COR-L47 (cell line): ENCODE measurements at places on chromosomes 13 and 19.
A peak's percentile ranks its signal among the peaks of the same experiment; 100 is the strongest.

DNA sequence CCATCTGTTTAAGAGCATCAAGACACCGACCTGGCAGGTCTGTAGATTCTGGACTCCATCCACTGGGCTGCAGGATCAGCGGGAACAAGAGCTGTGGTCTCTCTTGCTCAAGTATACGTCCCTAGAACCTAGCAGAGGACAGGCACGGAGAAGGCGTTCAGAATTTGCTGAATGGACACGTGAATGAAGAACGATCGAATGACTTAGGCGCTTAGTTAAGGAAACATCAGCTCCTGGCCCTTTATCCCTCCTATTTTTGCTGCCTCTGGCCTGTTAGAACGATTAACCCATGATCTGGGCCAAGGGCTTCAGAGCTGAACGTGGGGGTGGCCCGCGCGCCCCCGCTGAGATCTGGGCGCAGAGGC, 953 bp downstream of the DZIP1 start:
- DNase-seq = no peak

- no peak for DNase-seq
Observed at GRCh38 chr19:6263735-6264444, 15.9 kb downstream of the MLLT1 start.

- DNase-seq = no peak
Observed at GRCh38 chr19:2084993-2085720, 11.0 kb downstream of the MOB3A start.

GRCh38 chr13:102380012-102380411, 21.8 kb downstream of the FGF14 start:
- no peak for DNase-seq

DNA sequence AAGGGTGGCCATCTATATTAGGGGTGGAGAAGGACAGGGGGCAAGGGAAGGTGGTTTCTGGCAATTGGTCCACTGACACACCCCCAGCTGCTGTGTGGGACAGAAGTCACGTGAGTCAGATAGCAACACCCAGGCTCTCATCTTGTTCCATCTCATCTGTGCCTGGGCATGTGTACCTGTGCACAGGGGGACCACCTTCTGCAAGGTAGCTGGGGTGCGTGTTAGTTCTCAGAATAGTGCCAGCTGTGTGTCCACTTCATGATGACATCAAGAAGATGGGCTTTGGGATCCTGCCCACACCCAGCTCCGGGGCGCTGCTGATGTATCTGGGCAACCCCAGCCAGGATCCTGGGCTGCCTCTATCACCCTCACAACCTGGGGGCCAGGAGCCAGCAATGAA, 38.6 kb downstream of the COL4A2 start:
- no peak for DNase-seq

DNA sequence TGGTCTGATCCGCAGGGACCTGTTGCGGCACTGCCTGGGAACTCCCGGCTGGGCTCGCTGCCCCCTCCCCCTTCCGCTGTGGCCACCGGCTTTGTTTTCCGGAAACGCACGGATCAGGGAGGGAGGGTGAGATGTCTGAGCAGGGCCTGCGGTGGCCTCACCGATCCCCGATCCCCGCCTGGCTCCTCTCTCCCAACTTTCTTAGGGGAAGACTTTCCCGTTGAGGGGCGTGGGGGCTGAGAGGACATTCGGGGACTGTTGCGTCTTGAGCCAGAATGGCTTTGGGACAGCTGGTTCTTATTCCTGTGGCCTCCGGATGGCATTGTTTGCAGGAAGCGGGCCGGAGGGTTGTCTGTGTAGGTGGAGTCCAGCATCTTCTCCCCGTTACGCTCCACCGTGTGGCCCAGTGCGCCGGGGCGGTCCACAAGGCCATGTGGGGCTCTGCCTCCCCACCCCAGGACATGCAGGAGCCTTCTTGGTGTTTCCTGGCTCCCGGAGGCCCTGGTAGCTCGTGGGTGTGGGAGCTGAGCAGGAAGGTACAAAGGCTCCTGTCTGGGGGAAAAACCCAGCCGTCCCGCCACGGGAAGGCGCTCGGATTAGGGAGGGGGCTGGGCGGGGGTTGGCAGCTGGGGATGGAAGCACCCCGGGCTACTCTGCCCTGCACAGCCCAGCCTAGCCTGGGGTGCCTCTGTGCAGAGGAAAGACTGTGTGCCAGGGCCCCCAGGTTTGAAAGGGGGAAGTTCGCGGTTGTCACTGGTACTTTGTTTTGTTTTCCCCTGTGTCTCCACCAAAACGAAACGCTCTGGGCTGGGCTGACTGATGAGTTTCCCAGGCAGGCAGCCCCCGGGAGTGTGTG, 1.3 kb downstream of the CSNK1G2 start:
- DNase-seq = peak; percentile 43

- DNase-seq = no peak
Observed at GRCh38 chr19:4093643-4094175, 27.0 kb upstream of the ZBTB7A start.

- peak; percentile 31 for DNase-seq
Observed at GRCh38 chr13:71721104-71721503, 145.9 kb downstream of the DACH1 start.

DNA sequence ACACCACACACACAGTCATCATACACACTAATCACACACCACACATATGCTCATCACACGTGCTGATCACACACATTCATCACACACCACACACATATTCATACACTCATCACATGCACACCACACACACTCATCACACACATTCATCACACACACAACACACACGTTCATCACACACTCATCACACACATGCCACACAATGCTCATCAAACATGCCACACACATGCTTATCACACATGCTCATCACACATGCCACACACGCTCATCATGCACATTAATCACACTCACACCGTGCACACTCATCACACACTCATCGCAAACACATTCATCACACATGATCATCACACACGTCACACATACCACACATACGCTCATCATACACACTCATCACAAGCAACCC, 47.5 kb downstream of the C1QTNF9 start:
- no peak for DNase-seq

DNA sequence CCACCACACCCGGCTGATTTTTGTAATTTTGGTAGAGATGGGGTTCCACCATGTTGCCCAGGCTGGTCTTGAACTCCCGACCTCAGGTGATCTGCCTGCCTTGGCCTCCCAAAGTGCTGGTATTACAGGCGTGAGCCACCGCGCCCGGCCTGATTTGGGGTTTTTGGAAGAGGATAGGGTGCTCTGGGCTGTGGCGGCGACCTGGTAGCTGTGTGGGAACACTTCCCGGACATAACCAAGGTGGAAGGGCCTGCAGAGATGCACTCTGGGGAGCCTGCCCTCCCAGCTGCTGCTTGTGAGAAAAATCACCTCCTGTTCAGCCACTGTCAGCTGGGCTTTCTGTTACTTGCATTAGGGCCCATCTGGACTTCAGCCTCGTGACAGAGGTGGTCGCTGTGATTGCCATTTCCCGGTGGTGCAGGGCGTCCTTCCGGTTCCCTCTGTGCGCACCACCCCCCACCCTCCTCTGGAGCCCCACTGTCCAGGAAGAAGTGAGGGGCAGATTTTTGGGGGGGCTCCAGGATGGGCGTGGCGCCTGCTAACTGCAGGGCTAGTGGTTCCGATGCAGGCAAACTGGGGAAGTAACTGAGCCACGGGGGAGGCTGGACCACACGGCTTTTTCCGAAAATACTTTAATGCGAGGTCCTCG, 7.5 kb downstream of the IL4I1 start:
- DNase-seq = no peak

GRCh38 chr19:15161028-15161984, 39.5 kb downstream of the NOTCH3 start:
- DNase-seq = peak; percentile 39

- no peak for DNase-seq
Observed at GRCh38 chr19:347946-348861, 3.6 kb upstream of the MIER2 start.

GRCh38 chr19:17429641-17430113, 9.8 kb downstream of the MVB12A start:
- no peak for DNase-seq

GRCh38 chr19:47766670-47767069, 11.8 kb upstream of the SELENOW start:
- no peak for DNase-seq

- peak; percentile 8 for DNase-seq
Observed at GRCh38 chr13:23159760-23160637, 20.8 kb upstream of the SGCG start.

DNA sequence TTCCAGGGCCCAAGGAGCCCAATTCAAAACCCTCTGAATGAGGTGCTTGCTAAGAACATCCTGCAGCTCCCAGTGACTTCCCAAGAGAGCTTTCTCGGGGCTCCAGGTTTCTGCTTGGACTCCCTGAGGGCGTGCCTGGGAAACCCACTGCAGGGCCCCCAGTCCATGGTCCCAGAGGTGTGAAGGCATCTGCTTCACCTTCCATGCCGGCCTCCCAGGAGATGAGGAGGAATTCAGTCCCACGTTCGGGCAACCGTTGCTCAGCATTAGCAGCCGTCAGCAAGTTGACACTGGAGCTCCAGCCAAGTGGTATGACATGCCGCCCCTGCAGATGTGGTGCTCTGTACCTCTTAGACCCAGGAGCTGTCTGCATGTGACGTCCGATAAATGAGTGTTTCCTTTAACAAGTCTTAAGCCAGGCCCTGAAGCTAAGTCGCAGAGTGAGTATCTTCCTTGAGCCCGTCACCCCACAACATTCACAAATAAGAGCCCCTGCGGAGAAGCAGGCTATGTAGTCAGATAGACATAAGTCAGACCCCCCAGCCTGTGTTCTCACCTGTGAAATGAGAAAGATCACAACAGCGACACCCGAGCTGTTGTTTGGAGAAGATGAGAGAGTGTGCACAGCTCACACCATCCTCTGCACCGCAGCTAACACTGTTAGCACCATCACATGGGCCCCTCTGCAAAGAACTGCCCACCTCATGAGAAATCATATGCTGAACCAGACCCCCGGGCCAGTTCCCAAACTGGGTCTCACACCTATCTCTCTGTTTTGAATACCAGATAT, 150.3 kb downstream of the KATNAL1 start:
- DNase-seq = no peak

DNA sequence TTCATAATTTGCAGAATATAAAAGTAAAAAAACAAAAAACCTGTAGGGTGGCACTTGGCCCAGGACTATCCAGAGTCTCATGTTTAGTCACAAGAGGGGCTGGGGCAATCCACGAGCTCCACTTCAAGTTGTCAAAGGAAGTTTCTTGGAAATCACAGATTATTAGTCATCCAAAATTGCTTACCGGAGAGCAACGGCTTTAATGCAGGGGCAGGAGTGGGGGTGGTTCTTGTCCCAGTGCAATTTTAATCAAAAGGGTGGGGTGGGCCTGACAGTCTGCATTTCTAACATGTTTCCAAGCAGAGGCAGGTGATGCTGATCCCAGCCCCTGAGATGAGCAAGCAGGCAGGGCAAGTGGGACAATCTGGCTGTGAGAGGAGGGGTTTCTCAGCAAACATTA, 233.9 kb downstream of the ABCC4 start:
- DNase-seq = no peak

DNA sequence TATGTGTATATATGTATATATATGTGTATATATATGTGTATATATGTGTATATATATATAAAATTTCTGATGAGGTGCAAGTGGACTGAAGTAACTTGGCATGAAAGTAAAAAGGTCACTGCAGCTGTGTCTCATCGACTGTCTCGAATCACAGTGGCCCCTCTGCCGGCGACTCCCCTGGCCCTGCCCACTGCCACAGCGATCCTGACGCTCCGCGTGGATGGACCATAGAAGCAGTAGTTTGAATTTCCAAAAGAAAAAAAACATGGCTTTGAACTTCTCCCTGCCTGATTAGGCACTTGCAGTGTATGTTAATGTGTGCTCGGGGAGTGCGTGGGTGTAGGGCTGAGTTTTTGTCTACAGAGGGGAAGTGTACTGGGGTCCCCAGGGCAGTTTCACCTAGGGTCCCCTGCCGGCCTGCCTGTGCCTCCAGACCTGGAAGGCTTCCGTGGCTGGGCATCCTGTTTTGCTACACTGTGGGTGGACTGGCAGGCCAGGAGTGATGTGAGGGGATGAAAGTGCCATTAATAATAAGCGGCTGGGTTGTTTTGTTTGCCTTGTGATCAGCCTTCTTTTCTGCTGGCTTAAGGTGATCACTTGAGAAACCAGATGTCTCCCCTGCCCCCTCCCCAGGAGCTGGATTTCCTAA, 10.8 kb downstream of the ZIC5 start:
- DNase-seq = no peak

- DNase-seq = no peak
Observed at GRCh38 chr13:51719394-51719793, 84.6 kb downstream of the DHRS12 start.

DNA sequence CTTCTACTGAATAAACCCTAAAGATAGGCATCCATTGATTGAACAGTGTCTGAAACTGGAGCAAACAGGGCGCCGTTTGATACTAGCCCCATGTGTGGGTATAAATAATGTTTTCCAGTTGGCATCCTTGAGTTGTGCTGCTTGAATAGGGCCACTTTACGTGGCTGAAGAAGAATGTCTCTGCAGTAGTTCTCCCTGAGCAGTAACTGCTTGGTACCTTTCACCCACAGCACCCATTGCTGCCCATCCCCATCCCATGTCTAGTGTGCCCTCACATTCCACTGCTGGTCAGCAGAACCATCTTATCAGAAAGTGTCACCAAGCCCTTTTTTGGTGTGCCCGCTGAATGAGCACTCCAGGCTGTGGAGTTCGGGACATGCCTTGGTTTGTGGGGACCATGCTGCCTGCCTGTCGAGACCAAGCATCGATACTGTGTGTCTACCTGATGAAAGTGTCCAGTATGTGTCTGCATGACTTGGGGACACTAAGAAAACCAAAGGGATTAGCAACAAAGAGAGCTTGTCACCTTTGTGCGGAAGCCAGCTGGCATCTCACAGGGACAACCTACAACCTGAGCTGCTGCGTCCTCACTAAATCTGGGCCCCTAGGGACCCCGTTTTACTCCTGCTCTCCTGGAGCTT, 162.0 kb downstream of the TM9SF2 start:
- no peak for DNase-seq

GRCh38 chr19:40255619-40256166, 29.2 kb upstream of the CCNP start:
- no peak for DNase-seq

DNA sequence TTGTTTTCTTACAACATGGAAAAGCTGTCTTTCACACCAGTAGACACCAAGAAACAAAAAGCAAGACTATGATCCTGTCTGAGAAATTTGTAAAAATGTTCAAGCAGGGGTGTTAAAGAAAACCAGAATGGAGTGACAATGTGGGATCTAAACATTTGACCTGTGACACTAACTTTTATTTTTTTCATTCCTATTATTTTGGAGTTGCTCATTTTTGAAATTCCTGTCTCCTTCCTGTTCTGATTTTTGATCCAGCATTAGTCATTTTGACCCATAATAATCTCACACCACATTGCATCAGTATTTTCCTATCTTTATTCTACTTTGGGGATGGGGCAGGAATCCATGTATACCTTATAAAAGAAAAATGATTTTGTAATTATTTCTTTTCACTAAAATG, 164.2 kb downstream of the DLEU7 start:
- DNase-seq = no peak

DNA sequence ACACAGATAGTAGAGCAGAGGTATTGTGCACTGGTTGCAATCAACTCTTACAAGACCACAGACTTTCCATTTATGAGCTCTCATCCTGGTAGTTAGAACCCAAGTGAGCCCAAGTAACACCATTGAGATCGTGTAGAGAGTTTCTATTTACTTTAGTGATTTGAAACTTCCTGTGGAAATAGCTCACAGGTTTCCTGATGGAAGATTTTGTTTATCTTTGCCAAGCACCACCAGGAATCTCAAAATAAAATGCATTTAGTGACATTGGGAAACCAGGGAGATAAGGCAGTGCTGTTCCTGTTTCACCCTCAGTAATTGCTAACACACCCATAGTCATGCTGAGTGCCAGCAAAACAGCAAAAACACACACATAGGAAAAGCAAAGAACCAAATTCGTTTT, 102.5 kb downstream of the FLT1 start:
- DNase-seq = no peak
